ENCODE measurements at places on chromosomes 13 and 19. TPM values are rescaled to one million over a fixed set of nuclear protein-coding genes. Genes with fewer than 3 reads are reported as not detected.
A peak's percentile ranks its signal among the peaks of the same experiment; 100 is the strongest.

The KASH5 gene
- total RNA-seq = 3.6 TPM

DNA sequence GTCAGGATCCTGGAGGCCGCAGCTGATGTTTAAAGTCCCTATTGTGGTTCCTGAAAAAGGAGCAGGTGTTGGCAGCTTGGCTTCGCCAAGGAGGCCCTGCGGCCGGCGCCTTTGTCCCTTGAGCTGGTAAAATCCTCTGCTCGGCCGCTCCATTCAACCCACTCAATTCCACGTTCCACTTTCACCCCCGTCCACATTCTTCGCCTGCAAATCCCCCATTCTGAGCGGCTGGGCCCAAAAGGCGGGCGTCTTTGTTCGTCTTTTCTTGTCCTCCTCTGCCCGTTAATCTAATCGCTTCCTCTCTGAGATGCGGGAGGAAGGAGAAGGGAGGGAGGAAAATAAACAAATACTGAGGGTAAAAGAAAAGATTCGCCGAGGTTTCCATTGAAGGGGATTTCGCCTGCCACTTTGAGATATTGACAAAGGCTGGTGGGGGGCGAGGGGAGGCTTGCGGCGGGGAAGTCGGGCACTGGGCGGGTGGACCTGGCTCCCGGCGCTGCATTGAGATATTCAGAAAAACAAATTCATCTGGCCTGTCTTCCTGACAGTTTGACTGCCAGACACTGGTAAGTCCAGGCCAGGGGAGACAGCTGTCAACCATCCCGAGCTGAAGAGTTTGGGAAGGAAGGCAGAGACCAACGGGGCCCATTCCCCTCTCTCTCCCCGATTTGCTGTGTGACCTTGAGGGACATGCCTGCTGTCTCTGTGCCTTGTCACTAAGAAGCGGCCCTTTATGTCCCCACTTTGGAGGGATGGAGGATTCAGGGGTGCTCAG, 37.6 kb downstream of the ZNRF4 start:
- DNase-seq = no peak

- no peak for DNase-seq
Measured at GRCh38 chr13:60112771-60113170, 51.0 kb downstream of the DIAPH3 start.

The KIR3DL2 gene
- total RNA-seq = 0.20 TPM

DNA sequence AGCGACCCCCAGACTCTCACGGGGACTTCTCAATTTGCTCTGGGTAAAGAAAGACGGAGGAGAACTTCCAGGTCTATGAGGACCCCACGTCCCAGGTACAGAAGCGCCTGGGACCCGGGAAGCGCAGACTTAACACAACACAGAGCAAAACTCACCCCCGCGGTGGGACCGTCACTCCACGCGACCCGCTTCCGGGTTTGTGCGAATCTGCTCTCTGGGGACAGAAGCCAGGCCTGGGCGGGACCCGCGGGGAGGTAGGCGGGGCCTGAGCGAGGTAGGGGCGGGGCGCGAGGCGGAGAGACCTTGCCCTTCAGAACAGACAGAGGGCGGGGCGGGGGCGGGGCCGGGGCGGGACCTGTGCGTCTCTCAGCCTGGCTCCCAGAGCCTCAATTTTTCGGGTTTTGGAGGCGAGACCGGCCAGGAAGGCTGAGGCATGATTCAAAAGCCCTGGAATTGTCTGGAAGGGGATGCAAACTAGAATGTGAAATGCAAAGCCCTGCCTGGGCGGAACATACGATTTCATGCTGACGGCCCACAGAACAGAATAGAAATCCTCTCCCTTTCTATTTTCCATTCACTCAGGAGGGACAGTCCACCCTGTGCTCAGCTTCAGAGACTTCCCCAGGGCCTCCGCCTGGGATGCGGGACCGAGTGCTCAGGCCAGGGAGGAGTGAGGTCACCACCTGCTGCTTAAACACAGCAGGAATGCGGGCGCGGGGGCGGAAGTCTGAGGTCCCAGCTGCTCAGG, 19.3 kb upstream of the ZNF888 start:
- DNase-seq = peak; percentile 94

The AMER2 gene
- total RNA-seq = 0.13 TPM

- DNase-seq = no peak
Measured at GRCh38 chr19:49064768-49065611, at the start of gene NTF4. Gene NTF4 (minus strand): TSS chr19:49064818. CDS start chr19:49061997, 2,821 bp downstream.

The ZNF793 gene
- total RNA-seq = 4.8 TPM

The MAP4K1 gene
- total RNA-seq = 10.7 TPM

The ATP4A gene
- total RNA-seq = not detected

DNA sequence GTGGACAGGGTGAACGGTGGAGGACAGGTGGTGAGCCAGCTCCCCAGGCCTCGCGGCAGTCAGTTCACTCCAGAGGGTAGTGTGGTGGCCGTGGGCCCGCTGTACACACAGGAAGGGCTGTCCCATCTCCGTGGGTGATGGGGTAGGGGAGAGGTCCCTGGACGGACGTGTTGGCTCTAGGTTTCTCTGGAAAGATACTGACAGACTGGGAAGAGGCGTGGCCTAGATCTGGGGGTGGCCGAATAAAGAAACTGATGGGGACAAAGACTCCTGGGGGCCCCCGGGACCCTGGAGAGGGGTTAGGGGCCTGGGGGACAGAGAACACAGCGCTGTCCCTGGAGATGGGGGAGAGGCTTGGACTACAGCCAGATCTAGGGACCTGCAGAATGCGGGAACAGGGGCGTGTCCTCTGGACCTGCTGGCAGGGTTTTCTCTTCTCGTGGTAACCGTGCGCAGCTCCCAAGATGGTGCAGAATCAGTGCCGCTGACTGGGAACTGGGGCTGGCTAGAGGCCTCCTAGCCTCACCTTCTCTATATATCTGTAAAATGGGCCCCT, 4.0 kb upstream of the PRAM1 start:
- no peak for DNase-seq

The OR1I1 gene
- total RNA-seq = not detected

DNA sequence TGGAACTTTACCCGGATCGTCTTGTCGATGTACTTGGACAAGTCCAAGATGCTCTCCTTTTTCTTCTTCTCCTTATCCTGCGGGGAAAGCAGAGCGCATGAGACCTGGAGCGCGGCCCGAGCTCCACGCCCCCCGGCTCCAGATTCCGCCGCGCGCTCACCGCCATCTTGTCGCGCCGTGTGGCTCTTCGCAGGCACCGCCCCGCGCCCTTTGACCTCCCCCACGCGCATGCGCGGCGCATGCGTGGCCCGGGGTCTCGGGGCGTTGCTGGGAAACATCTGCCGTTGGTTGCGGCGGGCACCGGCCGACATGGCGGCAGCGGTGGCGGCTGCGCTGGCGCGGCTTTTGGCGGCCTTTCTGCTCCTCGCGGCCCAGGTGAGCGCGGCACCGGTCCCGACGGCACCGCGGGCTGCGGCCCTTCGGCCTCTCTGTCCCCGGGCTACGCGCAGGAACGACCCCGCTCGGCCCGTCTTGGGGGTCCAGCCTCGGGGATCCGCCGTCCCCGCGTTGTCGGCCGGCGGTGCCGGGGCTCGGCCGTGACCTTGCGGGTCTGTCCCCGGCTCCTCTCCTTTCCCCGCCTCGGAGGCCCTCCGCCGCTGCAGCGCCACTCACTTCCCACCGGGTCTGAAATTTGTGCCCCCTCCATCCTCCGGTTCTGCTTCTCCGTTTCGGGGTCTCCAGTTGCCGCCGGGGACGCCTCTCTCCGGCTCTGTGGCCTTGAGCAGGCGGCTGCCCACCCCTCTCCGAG, at the start of the genes LSM7 and SPPL2B:
TSS of gene LSM7 (minus strand) at position 186 of the 748 bp plus-strand sequence. CDS start at position 166, 20 bp downstream.
TSS of gene SPPL2B (plus strand) at position 284 of the 748 bp plus-strand sequence. CDS start at position 310, 26 bp downstream.
- peak; percentile 97 for DNase-seq

- DNase-seq = no peak
Measured at GRCh38 chr13:93762708-93763426, 536.3 kb downstream of the GPC6 start.

GRCh38 chr13:26989957-26990713, 181.5 kb downstream of the USP12 start:
- DNase-seq = no peak

The EFNB2 gene
- total RNA-seq = 39.6 TPM

The LACC1 gene
- 21.8 TPM for total RNA-seq

The ZNF253 gene
- 9.1 TPM for total RNA-seq

DNA sequence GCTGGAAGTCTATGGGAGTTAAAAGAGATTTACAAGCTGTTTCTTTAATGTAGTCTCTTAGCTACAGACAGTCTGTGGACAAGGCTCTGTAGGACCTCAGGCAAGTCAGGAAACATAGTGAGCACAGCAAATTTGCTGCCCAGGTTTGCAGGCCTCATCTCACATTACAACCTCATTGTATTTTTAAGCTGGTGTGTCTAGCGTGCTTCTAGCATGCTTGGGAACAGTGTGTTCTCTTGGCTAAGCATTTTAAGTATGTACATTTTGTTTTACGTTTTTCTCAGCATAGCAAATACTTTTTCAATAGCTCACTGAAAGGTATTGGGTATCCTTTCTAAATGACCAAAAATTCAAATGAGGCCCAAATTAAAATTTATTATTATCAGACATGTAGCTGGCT, 113.2 kb downstream of the STARD13 start:
- no peak for DNase-seq

DNA sequence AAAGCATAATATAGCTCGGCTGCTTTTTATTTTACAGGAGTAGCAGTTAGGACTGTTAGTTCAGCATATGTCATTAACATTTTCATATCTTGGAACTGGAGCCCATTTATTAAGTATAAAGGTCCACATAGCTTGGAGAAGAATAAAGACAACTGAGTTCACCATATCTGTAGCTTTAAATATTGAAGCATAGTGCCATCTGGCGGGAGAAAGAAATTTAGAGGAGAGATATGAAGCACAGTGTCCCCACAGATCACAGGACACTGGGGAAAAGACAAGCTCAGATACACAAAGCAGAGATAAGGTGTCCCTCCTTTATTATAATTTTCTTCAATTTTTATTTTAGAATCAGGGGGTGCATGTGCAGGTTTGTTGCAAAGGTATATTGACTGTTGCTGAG, 104.7 kb upstream of the FREM2 start:
- DNase-seq = peak; percentile 40

- DNase-seq = no peak
Measured at GRCh38 chr13:26786651-26787295, 26.2 kb upstream of the GPR12 start.

The CERS1 gene
- total RNA-seq = 0.20 TPM

The HIF3A gene
- 30.1 TPM for total RNA-seq

The VWA8 gene
- total RNA-seq = 18.5 TPM

DNA sequence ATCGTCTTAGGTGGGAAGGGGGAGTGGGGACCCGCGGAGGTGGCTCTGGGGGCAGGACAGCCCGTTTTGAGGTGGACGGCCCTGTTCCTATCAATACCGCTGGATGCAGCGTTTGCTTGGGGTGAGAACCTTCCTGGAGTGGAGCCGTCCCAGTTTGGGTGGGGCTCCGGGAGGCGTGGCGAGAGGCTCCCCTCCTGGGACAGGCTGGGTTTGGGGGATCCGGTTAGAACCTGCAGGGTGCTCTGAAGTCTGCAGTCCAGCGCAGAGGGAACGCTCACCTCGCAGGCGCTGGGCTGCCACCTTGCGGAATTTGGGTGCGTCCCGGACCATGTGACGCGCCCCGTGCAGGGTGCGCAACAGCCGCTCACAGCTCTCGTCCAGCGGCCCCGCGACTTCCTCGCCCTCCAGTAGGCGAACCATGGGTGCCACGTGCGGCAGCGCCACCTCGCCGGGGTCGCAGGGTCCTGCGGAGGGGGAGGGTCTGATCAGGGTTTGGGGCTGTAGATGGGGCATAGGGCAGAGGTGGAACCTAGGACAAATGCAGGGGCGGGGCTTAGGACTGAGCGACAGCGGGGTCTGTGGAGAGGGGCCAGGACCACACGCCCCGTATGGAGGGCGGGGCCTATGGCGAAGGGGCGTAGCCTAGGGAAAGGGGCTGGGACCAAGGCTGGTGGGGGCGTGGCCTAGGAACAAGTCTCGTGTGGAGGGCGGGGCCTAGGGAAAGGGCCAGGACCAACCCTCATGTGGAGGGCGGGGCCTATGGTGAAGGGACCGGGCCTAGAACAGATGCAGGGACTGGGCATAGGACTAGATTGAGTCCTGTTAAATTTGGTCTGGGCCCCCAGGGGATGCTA, 13.8 kb downstream of the SH2D3A start:
- peak; percentile 69 for DNase-seq

The MIR17HG gene
- 7.6 TPM for total RNA-seq

The MBD3L4 gene
- not detected for total RNA-seq

The KANK2 gene
- 179 TPM for total RNA-seq

DNA sequence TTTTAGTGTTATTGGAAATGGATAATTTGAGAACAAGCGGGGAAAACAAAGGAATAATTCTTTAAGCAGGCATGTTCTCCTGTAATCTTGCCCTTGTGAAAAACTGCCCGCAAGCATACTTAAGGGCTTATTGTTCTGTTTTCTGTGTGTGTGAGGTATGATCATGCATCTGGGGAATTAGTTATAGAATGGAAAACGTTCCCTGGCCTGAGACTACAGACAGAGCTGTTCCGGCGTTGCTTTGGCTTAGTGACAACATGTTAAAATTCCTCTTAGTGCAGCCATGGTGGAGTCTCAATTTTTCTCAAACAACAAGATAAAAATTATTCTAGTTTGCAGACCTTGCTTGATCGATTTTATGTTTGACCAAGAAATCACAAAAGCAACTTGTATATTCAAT, 560.2 kb upstream of the SPRY2 start:
- no peak for DNase-seq

DNA sequence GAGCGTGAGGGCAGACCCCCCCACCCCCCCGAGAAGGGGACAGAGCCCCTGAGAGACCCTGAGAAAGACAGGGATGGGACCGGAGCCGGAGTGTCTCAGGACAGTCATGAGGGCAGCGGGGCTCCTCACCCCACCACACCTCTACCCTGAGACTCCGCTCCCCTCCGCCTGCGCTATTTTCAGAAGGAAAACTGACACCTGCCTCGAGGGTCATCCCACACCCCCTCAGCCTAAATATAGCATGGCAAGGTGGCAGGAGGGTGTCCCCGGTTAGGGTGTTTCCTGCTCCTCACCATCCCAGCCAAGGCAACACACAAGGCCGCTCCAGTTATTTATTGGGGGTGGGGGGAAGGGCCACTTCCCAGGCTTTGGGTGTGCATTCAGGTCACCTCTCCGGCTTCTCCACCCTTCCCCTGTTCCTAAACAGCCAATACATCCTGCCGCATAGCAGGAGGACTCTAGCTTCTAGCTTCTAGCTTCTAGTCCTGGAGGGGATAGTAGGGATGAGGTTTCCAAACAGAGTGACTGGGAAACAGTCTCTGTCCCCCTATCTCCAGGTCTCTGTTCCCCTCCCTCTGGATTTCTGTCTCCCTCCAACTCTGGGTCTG, 1.4 kb upstream of the NTF4 start:
- no peak for DNase-seq

GRCh38 chr19:40466985-40467734, at the start of gene SPTBN4:
Gene SPTBN4 (plus strand): TSS chr19:40467001. CDS start chr19:40472622, 5,621 bp downstream.
- peak; percentile 81 for DNase-seq

DNA sequence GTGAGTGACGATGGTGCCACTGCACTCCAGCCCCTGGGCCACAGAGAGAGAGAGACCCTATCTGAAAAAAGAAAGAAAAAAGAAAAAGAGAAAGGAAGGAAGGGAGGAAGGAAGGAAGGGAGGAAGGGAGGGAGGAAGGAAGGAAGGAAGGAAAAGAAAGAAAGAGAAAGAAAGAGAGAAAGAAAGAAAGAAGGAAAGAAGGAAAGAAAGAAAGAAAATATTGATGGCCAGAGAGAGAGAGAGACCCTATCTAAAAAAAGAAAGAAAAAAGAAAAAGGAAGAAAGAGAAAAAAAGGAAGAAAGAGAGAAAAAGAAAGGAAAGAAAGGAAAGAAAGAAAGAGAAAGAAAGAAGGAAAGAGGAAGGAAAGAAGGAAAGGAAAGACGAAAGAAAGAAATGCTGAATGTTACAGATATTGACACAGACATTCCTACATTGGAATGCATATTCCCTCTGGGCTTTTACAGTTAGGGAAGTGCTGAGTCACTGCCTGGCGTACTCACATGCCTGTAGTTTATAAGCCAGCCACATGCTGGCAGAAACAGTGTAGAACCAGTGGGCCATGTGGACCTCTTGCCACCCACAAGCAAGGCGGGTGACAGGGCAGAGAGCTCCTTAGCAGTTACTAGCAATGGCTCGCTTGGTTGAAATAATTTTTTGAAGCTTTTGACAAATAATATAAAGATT, 34.6 kb upstream of the SLC46A3 start:
- peak; percentile 35 for DNase-seq

Data from left lung (tissue), 14 donors.